ENCODE measurements at places on chromosomes 2 and 18. TPM values are rescaled to one million over a fixed set of nuclear protein-coding genes. Genes with fewer than 3 reads are reported as not detected.

The USP40 gene
- 17.5 TPM for total RNA-seq

The PLEKHH2 gene
- total RNA-seq: 3.8 TPM

The PLA2R1 gene
- 15.4 TPM for total RNA-seq

The VSNL1 gene
- 0.09 TPM for total RNA-seq

The TMEM163 gene
- not detected for total RNA-seq

The PAX3 gene
- total RNA-seq: not detected

The NTSR2 gene
- not detected for total RNA-seq

The SMC6 gene
- 14.1 TPM for total RNA-seq

The ZSCAN30 gene
- total RNA-seq: 12.6 TPM

The LRRC30 gene
- total RNA-seq: not detected

The OTOF gene
- not detected for total RNA-seq

The NOSTRIN gene
- 0.43 TPM for total RNA-seq

The CROCC2 gene
- total RNA-seq: not detected

The GATA6 gene
- total RNA-seq: 89.5 TPM

All from pericardium fibroblast (primary cell).